ENCODE measurements at places on chromosomes 2 and 18.

DNA sequence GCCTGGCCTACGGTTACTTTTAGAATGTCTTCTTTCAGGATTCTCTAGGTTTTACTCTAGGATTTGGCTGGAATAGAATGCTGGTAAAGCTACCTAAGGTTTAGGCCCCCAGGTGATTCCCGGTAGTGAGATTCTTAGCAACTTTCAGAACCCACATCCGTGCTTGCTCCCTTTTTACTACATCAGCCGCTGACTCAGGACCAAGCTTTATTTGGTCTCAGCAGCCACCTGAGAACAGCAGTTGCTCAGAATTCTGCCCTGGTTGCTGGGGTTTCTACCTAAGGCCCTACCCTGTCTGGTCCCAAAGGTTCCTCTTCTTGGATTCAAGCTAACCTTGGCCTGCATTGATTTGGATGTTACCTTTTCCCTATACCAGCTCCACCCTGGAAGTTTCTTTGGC lies 36.1 kb upstream of the NDUFV2 start:
- no peak for DNase-seq

DNA sequence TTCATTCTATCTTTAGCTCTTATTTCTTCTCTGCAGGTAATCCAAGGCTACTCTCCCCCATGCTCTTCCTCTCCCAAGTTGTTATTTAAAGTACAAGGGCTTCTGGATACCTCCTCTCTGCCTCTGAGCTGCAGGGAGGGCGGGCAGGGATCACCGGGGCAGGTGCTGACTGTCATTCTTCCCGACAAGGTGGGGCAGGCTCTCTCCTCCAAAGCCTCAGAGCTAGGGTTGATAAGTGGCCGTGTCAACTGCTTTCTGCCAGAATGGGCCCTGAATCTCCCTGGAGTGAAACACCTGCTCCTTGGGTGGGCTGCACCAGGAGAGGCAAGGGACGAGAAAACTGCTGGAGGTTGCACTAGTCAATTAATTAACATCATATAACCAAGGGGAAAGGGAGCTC lies 250.3 kb downstream of the SLC4A3 start:
- DNase-seq, result no peak

GRCh38 chr2:48112911-48113680 lies 206.8 kb upstream of the FBXO11 start:
- DNase-seq, result no peak

DNA sequence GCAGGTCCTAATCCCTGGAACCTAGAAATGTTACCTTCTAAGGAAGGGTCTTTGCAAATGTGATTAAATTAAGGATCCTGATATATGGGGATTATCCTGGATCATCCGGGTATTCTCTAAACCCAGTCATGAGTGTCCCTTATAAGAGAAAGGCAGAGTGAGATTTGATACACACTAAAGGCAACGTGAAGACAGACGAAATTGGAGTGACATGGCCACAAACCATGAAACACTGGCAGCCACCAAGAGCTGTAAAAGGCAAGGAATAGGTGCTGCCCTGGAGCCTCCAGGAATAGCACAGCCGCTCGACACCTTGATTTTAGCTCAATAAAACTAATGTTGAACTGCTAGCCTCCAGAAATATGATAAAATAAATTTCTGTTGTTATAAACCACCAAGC lies 45.0 kb downstream of the TPGS2 start:
- no peak for DNase-seq

DNA sequence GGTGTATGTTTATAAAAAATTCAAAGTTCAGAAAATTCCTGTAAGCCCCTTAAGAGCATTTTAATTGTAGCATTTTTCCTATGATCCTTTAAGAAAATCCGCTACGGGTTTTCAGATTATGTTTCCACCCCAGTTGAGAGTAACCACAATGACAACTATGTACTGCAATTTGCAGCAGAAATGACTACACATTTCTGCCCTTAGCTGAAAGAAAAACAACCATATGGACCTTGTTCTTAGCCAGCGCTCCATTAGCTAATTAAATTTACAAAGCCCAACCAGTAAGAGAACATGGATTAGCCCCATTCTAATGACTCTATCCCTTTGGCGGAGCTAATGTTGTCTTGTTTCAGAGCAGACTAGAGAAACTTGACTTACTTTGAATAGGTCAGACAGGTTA lies 247.6 kb downstream of the SLC8A1 start:
- no peak for DNase-seq

- DNase-seq, result no peak
These were observed 99.4 kb upstream of the CDC42EP3 start for GRCh38 chr2:37770797-37771196.

DNA sequence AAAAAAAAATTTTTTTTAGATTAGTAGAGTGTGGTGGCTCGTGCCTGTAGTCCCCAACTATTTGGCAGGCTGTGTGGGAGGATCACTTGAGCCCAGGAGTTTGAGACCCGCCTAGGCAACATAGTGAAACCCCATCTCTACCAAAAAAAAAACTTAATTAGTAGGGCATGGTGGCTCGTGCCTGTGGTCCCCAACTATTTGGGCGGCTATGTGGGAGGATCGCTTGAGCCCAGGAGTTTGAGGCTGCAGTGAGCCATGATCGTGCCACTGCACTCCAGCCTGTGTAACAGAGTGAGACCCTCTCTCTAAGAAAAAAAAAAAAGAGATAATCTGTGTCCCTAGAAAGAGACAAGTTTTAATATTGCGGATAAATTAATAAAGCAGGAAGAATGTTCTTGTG lies 8.8 kb downstream of the GPR55 start:
- DNase-seq, result no peak
